ENCODE measurements at places on chromosomes 2 and 18.

- DNase-seq = no peak
Measured at GRCh38 chr18:8911408-8912340, 190.8 kb upstream of the NDUFV2 start.

GRCh38 chr2:100321866-100322820 lies at the start of gene LONRF2:
Gene LONRF2 (minus strand): TSS chr2:100322501. CDS start chr2:100322093, 408 bp downstream.
- no peak for DNase-seq

- no peak for DNase-seq
Measured at GRCh38 chr2:126241411-126241810, 414.5 kb upstream of the GYPC start.

DNA sequence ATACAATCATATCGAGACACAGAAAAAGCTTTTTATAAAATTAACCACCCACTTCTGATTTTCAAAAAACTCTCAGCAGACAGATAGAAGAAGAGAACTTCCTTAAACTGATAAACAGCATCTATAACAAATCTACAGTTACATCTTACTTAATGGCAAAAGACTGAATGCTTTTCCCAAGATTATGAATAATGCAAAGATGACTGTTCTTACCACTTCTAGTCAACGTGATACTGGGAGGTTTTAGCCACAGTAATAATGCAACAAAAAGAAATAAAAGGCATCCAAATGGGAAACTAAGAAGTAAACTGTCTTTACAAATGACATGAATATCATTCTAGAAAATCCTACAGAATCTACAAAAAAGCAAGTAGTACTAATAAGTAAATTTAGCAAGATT lies 58.0 kb upstream of the TMEM247 start:
- DNase-seq = no peak

DNA sequence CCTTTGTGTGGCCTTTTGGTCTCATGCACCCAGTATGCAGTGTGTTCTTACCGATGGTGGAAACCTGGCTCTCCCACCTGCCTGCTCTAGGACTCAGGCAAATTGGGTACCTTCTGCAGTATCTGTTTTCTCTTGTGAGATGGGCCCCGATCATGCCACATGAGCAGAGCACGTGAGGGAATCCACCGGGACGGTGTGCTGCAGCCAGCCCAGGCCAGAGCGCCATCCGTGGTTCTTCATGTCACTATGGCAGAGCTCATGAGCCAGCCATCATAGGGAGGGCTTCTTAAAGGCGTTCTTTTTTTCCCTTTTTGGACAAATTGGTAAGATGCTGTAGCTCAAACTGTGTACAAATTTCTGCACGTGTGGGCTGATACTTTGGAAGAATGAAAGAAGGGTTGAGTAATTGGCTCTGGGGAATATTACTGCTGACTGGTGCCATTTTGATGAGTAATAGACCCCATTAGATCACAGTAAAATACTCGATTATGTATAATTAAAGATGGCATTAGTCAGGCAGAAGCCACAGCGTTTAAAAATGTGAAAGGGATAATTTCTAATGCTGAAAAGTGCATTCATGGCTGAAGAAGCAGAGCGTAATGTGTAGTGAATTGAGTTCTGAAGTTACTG lies 19.2 kb downstream of the SH3RF3 start:
- no peak for DNase-seq

- DNase-seq = no peak
Measured at GRCh38 chr18:13989199-13989598, 73.9 kb upstream of the MC2R start.

GRCh38 chr2:175383286-175383685 lies 201.8 kb upstream of the ATP5MC3 start:
- no peak for DNase-seq

DNA sequence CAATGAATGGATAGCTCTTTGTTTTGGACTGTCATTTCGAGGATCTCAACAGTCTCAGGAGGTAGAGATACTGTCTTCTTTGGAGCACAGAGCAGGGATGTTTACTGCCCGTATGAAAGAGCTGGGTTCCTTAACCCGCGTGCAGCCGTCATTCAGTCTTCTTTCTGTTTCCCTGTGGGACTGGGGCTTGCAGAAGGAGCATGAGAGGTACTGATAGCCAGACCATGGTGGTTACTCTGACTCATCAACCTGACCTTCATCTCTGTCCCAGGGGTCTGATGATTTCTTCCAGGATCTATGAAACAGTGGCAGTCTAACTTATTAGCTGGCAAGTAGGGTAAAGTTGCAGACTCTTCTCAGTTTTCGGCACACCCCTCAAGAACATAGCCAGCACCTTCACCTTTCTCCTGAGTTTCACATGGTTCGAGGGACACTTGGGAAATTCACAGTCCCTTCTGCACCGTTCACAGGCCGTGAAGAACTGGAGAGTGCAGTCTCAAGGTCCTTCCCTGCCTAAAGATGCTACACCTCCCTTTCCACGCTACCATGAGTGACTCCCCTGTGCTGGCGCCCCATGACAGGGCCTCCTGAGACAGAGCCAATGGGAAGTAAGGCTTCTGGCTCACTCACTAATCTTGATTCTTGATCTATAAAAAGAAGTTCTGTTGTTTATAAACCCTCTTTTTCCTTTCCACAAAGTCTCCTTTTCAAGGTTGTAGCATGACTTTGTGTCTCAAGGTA lies 226.2 kb downstream of the MC4R start:
- DNase-seq = no peak

DNA sequence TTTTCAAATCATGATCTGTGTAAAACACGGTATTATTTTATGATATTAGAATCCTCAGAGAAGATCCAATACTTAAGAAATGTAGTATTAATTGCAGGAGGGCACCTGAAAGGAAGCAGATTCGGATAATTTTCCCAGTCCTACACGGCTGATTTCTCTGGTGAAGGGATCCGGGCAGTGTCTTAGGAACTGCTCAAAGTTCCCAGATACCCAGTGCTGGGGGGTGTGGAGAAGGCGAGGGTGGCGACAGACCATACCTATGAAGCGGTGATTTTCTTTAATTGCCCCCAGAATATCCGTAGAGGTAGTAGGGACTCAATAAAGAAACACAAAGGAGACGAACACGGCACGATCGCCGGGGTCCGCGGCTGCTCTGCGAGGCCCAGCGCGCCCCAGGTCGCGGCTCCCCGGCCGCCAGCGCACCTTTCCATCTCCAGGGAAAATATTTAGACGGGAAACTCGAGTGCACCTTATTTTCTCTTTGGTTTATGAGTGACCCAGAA lies 1.4 kb upstream of the SOX11 start:
- DNase-seq = no peak

DNA sequence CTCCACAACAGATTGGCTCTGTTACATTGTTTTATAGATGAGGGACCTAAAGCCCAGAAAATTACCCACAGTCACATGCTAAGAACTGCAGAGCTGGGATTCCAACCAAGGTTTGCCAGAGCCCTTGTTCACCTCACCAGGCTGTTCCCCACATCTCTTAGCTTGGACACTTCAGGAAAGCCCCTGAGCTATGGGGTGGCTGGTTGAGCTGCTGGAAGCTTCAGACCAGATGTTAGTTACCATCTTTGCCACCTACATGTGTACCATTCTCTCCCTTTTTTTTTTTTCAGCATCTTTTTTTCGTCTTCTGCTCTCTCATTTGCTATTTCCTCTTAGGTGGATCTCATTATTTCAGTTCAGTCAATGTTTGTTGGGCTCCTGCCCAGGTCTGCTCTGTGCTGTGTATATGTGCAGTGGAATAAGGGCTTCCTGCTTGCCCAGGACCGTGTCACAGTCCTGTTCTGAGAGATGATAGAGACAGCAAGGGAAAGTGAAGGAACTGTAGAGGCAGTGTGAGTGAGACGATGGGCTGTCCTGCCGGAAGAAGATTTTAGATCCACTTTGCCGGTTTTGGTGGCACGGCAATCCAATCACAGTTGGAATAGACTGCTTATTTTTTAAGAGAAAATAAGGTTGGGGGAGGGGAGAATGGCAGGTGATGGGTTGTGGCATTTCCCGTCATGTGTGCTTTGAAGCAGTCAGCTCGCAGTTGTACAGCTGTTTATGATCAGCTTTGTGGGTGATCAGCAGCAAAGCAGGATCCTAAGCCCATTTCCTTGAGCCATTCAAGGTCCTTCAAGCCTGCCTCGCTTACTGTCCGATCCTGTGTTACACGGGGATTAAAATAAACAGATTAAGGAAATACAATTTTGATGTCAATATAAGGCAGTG lies 152.6 kb downstream of the RTN4 start:
- DNase-seq = no peak

GRCh38 chr2:105278654-105279053 lies 37.1 kb downstream of the GPR45 start:
- DNase-seq = no peak

GRCh38 chr18:50924372-50924771 lies 43.5 kb upstream of the ELAC1 start:
- DNase-seq = no peak

DNA sequence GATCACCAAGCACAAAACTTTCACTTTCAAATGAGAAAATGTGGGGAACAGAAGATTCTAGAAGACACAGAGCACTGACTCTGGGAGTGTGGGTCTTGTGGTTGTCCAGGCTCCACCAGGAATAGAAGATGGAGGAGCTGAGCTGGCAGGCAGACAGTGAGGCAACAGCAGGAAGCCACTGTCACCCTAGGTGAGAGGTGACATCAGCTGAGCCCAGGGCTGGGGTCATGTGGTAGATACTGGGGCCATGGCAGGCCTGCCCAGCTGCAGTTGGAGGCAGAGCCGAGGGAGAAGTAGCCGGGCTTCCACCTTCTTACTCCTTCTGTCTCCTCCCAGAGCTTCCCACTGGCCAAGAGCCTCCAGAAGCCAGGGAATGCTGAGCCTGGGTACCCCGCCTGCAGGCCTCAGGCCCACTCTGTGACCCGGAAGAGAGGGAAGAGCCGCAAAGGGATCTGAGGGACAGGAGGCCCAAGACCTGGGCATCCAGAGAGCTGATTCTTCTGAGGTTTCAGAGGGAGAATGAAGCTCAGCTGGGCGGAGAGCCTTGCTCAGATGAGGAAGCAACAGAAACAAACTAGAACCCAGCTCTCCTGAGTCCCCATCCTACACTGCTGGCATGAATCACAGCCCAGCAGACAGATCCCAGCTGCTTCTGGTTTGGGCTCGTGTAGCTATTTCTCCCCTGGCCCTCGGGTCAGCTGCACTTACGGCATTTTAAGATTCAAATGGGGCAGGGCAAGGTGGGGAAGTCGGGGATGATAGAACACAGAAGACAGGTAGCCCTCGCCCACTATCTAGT lies 39.8 kb upstream of the ASAP2 start:
- no peak for DNase-seq

DNA sequence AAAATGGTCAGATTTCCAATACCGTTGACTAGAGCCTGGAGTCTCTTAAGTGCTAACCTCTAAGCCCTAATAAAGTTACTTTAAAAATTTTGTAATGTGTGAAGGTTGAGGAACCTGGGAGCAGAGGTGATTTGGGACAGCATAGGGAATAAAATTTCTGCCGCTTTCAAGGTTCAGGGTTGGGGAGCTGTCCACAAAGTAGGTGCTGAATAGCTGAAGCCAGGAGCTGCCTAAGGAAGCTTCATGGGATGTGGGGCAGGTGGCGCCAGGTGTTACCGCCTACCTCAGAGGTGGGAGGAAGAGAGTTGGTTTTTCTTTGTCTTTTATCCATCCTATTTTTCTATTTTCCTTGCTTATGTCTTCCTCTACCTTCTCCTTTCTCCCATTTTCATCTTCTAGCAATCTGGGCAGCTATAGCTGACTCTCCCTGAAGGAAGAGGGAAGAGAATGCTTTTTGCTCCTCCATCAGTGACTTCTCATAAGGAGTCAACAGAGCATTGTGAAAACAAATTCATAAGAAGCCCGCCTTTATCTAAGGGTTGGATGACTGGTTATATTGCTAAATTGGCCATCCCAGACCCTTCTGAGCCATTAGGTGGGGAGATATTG lies 178.7 kb downstream of the CLIP4 start:
- no peak for DNase-seq

DNA sequence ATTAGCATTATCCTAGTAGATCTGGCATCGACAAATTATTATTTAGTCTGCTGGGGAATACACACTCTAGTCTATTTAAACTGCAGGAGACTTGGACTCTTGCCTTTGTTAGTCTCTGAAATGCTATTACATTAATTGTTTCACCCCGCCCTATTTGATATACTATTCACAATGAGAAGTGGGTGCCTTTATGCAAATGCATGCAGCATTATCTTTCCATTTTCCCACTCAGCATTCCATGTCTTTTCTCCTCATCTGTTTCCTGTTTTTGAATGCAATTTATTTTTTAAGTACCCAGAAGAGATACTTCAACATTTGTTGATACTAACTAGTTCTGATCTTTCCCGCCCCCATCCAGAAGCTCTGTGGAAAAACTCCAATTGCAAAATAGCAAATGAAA lies 395.3 kb upstream of the NXPH2 start:
- DNase-seq = no peak

- DNase-seq = no peak
Measured at GRCh38 chr2:223604231-223604630, 2.1 kb upstream of the SCG2 start.

DNA sequence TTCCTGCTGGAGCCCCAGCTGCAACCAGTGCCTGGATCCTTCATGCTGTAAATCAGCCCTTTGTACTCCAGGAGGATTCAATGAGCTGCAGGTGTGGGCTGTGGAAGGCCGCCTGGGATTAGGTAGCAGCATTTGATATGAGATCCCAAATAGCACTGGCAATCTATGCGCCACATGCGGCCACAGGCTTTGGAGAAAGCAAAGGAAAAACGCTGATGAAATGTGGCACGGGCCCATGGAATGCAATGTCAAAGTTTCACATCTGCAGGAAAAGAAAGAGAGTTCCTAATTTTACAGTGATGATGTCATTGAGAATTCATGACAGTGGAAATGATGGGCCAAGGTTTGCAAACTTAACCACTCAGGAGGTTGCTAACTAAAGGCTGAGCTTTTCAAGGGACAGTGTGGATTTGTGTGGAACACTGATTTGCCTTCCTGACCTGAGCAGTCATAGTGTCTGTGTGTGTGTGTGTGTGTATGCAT lies 216.4 kb upstream of the OSR1 start:
- no peak for DNase-seq

- DNase-seq = no peak
Measured at GRCh38 chr2:144521686-144522085, 1.8 kb upstream of the ZEB2 start.

DNA sequence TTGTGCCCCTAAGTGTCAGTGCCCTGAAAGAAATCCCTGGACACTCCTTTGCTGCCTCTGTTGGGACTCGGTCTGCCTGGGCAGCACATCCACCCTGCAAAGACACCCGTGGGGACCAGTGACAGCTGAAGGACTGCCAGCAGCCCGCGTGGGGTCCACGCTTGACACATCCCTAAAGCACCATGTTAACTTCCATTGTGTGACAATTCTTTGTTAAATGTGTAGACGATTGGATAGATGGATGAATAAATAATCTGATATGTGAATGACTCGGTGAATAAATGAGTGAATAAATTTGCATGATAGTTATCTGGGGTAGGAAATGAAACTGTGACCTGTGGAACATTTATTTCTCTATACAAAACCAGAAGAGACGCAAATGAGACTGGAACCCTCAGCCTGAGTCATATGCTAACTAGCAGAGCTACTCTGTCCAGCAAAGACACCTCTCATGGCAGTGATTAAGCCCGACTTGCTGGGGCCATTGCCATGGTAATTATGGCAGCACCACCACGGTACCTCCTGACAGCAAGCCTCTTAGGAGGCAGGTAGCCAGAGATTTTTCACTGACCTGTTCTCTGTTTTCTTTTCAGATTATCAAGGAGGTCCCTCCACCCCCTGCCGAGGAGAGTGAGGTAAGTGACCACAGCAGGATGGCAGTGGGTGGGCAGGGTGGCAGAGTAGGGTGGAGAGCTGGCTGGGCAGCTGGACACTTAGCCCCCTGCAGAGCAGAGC lies 156.8 kb downstream of the ANTXR1 start:
- no peak for DNase-seq

Measured in activated T-helper 1 cell treated with Interleukin-2 at 50 U/mL for 16 hours (primary cell).